Effector memory CD8-positive, alpha-beta T cell (primary cell): ENCODE measurements at places on chromosomes 7 and 10.

DNA sequence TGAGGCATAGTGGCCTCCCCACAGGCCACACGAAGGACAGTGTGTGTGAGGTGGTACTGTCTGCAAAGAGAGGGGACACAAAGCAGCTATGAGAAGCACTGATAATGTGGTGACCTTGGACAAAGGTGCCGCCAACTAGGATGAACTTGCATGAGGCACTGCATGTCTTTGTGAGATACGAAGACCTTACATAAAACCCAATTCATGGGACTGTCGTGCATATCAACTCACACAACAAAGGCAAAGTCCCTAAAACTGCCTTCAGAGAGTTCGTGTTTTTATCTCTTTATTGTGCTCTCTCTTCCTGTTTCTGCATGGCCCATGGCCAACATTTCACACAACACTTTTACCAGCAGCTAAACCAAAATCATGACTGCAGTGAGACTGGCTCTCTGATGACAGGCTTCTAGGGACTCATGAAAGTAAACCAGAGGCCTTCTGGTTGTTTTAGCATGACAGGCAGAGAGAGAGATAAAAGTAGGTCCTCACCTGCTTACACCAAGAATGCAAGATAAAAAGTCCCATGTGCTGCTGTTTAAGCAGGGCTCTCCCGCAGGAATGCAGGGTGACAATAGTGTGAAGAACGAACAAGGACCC, 347.8 kb downstream of the ELMO1 start:
- DNase-seq: no peak
- H3K4me1 ChIP-seq: peaks cover 21% of the 10 kb centered on the region
- H3K27ac ChIP-seq: peak overlapping the region; percentile 51
- peak overlapping the region; percentile 35 for H3K4me3 ChIP-seq
- no peaks in the 10 kb centered on the region for H3K27me3 ChIP-seq
- H3K36me3 ChIP-seq: peaks cover 7% of the 10 kb centered on the region

- peaks cover 30% of the 10 kb centered on the region for H3K4me1 ChIP-seq
- DNase-seq: no peak
- peaks cover 9% of the 10 kb centered on the region for H3K36me3 ChIP-seq
- H3K27ac ChIP-seq: no peak overlapping the region
- no peak overlapping the region for H3K4me3 ChIP-seq
- no peaks in the 10 kb centered on the region for H3K27me3 ChIP-seq
These were observed 4.7 kb downstream of the C10orf88 start for GRCh38 chr10:122949296-122949695.

- H3K27me3 ChIP-seq: peaks cover 6% of the 10 kb centered on the region
- no peak for DNase-seq
- H3K4me1 ChIP-seq: no peaks in the 10 kb centered on the region
- no peak overlapping the region for H3K27ac ChIP-seq
- H3K36me3 ChIP-seq: no peaks in the 10 kb centered on the region
- no peak overlapping the region for H3K4me3 ChIP-seq
These were observed 84.5 kb downstream of the SORBS1 start for GRCh38 chr10:95476469-95477174.

- no peaks in the 10 kb centered on the region for H3K4me1 ChIP-seq
- no peak overlapping the region for H3K4me3 ChIP-seq
- DNase-seq: no peak
- no peak overlapping the region for H3K27ac ChIP-seq
These were observed 32.5 kb downstream of the ANXA8 start for GRCh38 chr10:47451273-47451997.

DNA sequence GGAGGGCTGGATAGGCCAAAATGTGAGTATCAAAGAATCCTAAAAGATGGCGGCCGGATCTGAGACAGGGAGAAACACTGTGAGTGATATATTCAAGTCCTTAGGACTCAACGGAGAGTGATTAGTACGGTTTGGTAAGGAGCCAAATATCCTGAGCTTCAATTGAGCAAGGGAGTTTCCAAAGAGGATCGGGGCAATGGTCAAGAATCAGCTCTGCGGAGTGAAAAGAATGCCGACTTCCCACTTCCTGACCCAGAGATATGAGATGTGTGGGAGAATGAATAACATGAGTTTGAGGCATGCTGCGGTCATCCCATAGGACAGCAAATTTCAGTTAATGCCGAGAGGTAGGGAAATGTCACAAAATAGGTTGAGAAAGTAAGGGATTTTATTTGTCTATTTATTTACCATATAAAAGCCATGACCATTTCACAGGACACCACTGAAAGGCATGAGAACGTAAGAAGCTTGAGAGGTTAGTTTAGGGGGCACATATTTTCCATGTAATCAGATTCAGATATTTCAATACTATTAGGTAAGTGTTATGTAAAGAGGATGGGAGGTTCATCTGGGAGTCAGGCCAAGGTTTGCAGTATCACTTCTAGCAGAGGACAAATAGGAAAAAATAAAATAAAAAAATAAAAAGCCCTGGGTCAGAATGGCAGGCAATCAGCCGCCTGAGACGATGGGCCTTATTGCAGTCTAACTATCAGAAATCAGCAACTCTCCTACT, 165.6 kb downstream of the HGF start:
- no peak for DNase-seq
- H3K27me3 ChIP-seq: no peaks in the 10 kb centered on the region
- no peaks in the 10 kb centered on the region for H3K36me3 ChIP-seq
- no peak overlapping the region for H3K27ac ChIP-seq
- no peak overlapping the region for H3K4me3 ChIP-seq
- H3K4me1 ChIP-seq: no peaks in the 10 kb centered on the region

DNA sequence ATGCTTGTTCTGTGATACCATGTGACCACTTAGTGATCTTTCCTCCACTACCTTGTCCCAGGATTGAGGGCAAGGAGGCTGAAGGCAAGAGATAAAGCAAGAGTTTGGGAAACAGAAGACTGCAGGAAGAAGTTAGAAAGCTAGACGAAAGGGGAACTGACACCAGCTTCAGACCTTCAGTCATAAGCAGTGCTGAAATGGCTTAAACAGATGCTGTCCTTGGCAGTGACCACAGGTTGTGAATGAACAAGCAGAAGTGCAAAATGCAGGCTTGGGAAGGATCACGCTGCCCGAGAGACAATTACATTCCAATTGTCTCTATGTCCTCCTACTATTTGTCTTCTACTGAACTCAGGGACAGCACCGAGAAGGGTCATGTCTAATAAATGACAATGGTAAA, 704.9 kb upstream of the AUTS2 start:
- no peaks in the 10 kb centered on the region for H3K27me3 ChIP-seq
- no peaks in the 10 kb centered on the region for H3K36me3 ChIP-seq
- no peak for DNase-seq
- no peaks in the 10 kb centered on the region for H3K4me1 ChIP-seq
- no peak overlapping the region for H3K27ac ChIP-seq
